ENCODE measurements at places on chromosomes 7 and 10.

DNA sequence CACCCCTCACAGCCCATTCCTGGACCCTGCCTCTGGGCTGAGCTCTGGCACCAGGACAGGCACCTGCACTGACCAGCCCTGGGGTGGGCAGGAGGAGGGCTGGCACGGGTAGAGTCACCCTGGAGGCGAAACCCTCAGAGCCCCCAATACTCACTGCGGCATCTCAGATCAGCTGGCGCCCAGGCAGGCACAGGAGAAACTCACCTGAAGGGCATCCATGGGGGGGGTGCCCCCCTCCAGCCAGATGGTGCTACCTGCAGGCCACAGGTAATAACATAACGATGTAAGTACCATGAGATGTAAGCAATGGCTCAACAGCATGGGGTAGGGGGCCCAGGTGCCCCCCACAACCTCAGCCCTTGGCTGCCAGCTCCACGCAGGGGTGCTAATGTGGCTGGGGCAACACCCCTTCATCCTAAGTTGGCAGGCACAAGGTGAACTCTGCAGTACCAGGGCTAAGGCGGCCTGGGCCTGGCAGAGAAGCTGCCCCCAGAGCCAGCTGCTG, 12.1 kb upstream of the PYROXD2 start:
- no peak for DNase-seq

- DNase-seq = no peak
Measured at GRCh38 chr10:112851181-112851580, 98.9 kb upstream of the TCF7L2 start.

GRCh38 chr10:115802911-115803310, 470.1 kb downstream of the GFRA1 start:
- DNase-seq = no peak

DNA sequence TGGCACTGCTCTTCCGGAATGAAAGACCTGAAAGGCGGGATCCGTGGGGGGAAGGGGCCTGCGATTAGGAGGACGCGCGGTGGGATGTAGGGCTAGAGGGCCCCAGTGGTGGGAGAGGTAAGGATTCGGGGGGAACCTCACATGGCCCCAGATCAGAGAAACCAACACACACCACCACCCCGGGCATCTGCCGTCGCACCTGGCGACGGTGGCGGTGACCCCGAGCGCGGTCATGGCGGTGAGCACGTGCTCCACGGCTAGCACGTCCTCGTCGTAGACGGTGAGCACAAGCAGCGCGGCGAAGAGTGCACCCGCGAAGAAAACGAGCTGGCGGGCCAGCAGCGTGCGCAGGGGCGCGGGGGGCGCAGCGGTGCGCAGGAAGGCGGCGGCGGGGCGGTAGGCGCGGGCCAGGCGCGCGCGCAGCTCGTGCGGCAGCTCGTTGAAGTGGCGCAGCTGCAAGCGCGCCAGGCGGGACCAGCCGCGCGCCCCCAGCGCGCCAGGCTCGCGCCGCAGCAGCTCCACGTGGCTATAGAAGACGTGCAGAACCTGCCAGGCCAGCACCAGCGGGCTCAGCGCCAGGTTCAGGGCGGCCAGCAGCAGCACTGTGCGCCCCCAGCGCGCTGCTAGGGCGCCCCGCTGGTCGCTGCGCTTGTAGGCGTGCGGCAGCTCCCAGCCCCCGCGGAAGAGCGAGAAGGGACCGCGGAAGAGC, 5.7 kb downstream of the ATG9B start:
- DNase-seq = no peak

DNA sequence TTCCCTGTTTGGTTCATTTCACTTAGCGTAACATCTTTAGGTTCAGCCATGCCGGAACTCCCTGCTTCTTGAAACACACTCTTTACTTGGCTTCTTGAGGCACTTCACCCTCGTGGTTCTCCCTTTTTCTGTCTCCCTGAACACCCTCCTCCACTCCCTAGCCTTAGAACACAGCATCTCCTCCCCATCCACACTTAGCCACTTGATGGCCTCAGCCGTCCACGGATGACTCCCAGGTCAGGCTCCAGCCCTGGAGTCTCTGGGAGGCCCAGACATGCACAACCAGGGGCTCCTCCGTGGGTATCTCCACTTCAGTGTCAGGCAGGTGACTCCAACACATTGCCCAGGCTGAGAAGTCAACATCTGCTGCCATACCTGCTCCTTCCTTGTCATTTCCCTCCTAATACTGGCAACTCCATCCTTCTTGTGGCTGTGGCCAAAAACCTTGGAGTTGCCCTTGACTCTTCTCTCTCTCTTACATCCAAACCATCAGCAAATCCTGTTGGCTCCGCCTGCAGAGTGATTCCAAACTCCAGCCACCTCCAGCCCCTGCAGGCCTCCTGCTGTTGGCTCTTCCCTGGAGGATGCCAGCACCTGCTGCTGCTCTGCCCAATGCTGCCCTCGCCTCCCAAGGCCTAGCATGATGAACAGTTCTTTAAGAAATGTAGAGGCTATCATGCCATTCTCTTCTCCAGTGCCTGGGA, 8.4 kb upstream of the INMT start:
- no peak for DNase-seq

DNA sequence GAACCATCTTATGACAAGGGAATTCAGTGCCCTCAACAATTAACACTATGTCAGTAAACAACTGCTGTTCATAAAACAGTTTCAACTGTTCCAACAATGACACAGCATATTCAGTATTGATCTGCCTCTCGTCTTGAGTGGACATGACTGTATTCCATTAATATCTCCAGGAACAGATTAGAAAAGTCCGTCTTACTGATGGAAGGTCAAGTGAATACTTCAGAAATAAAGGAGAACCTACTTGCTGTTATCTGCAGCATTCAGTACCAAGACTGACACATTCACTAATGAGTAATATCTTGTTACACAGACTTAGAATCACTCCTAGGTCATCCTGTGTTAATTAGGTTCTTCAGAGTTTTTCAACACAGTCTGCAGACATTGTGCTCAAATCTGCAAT, 12.1 kb downstream of the KBTBD2 start:
- DNase-seq = no peak

- no peak for DNase-seq
Measured at GRCh38 chr7:150568714-150569113, 1.5 kb downstream of the GIMAP4 start.

DNA sequence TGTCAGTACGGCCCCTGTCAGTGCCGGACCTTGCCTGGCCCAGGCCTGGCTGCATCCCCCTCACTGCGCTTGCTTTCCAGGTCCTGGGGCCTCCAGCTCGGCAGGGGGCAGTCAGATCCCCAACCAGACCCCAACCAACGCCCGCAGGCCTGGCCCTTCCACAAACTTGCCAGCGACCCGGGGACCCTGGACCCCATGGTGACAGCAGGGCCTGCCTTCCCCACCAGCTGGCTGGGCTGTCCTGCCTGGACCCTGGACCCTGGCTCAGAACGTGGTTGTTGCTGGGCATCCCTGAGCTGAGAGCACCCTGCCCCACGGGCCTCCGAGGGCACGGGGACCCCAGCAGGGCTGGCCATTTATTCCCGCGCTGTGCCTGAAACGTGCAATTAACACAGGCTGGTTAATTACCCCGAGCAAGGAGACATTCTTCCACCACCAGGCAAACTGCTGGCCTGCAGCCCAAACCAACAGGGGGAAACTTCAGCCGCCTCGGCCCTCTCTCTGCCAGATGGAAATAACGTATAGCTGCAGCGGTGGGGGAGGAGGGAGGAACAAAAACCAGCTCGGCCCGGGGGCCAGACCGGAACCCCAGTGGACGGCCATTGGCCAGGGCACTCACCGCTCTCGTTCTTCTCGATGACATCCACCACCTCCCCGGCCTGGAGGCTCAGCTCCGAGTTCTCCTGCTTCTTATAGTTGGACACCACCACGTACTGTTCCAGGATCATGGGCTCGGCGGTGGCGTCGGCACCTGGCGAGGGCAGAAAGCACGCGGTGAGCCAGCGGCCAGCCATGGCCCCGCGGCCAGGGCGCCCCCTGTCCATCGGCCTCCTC, 167.1 kb downstream of the NEURL1 start:
- DNase-seq = no peak

- no peak for DNase-seq
Measured at GRCh38 chr10:114257498-114257897, 18.4 kb downstream of the VWA2 start.

DNA sequence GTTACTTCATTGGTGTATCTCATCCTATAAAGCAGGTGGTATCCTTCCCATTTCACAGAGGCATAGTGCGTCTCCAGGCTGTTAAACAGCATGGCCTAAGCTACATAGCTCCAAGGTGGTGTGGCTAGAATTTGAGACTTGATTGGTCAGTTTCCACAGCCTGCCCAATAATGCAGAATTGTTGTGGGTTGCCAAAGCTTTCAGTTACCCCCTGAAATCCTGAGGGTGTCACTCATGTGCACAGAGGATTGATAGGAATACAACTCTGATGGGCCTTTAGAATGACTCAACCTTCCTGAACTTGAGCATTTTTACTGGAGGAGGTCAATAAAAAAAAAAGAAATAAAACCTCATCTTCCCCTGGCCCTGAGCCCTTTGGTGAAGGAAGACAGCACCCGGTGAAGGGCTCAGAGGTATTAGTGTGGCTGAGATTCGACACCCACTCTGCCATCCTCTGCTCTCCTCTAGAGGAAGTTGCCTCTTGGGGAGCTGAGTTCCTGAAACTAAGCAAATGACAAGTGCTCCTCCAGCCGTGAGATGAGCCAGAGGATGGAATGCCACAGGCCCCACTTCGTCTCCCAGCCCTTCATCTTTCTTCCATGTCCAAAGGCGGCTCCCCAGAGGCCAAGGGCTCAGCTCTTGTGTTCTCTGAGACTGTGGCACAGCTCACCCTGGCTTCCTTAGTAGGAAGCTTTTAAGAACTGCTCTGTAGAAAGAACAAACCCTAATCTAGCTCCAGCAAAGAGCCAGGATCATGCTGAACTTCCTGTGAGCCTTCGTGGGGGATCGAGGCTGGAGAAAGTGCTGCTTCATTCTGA, 1.0 kb downstream of the ACSL5 start:
- no peak for DNase-seq

- DNase-seq = no peak
Measured at GRCh38 chr10:74314166-74314565, 163.1 kb downstream of the ADK start.

DNA sequence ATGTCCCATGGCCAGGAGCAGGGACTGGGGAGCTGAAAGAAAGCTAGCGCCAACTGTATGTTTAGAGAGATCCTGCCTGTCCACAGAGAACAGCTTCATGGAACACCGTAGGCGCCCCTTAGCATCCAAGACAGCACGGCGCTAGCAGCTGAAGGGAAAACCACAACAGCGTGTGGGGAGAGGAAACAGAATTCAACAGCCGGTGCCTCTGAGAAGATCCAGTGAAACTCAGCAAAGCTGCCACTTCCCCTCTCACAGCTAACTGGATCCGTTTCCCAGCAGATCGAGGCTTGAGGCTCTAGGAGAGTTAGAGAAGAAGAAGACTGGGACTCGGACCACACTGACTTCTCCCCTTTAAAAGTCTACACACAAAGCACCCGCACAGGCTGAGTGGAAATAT, 145.0 kb downstream of the MAD1L1 start:
- DNase-seq = no peak

DNA sequence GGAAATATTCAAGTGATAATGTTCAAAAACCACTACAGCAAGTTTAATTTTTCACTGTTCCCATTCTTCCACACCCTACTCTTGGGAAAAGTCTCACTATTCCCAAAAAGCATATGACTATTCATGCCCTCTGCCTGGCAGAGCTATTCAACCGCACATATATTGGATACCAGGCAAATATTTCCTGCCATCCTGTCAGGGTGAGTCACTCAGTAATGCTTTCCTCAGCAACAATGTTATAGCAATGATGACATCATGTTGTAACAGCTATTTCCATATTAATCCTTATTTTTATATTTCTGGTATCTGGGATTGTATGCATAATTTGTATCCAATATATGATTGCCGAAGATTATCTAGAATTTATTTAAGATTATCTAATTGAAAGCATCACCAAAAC, 114.0 kb upstream of the PLXDC2 start:
- DNase-seq = no peak

DNA sequence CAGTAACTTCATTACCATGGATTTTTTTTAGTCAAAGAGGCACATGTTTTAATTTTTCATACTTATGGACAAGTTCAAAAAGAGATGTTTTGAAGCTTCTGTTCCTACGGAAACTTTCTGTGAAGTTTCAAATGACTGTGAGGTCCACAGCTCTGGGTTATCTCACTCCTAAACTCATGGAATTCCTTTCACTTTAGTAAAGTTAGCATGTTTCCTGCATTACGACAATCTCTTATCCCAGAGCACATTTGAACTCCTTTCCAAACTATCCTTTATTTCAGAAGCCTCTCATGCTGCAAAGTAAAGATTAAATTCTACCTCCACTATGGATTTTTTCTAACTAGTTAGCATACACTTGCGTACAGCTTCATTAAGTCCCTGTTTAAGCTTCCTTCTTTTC, 15.3 kb upstream of the ADD3 start:
- DNase-seq = no peak

GRCh38 chr10:69902835-69903535, 101.3 kb downstream of the COL13A1 start:
- DNase-seq = no peak

- DNase-seq = no peak
Measured at GRCh38 chr7:55212176-55212575, 153.0 kb upstream of the LANCL2 start.

GRCh38 chr10:121509796-121510195, 88.4 kb downstream of the FGFR2 start:
- no peak for DNase-seq

DNA sequence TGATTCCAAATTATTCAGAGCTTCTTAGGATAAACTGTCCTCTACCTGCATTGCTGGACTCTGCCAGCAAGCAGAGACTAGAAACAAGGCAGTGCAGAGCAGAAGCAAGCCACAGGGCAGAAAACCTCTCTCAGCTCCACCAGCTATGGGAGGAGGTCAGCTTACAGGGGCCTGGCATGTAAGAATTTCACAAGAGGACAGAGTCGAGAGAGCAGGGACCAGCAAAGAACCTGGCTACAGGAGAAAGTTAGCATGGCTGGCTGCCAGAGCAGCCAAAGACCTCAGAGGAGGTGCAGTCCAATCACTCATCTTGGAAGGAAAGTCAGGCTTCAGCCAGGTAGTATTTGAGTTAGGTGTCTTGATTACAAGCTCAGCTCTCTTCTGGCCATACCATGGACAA, 62.9 kb downstream of the ENO4 start:
- no peak for DNase-seq

DNA sequence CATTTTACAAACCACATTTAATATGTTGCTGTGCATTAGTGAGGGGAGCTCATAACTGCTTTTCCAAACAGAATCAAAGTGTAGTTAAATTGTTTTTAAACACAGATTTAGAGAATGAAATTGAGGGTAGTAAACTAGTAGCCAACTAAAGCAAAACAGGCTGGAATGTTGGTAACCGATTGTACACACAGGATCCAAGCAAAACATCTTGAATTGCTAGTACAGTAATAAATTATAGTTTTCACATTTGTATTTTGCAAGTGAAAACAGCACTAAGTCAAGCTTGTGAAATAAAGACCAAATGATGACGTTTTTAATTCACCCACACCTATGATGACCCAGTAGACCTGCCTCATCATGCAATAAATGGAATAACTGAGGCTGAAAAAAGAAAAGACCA, 198.3 kb downstream of the HDAC9 start:
- no peak for DNase-seq
